ENCODE measurements at places on chromosomes 1 and 21.

DNA sequence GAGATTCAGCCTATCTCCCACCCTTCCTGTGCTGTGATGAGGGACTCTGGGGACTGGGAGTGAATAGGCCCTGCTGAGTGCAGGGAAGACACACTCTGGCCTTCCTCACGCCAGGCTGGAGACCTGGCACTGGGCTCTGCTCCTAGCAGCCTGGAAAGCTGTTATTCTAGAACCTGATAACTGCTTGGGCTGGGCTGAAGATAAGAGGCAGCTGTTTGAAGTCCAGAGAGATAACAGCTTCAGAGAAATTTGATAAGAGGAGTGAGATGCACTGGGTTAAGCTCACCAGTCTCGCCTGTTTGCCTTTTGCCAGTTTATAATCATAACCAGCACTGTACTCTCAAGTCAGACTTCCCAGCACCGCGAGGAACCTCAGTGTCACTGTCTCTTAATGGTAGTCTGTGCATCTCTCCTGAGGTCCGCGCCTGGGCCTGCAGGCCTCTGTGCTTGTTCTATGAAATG is 46.6 kb upstream of the GPR37L1 start:
- no peak for DNase-seq

GRCh38 chr1:53588053-53588779 is 129.0 kb downstream of the DMRTB1 start:
- DNase-seq: no peak

GRCh38 chr1:108816049-108816893 is 40.6 kb downstream of the AKNAD1 start:
- peak; percentile 72 for DNase-seq

- no peak for DNase-seq
These were observed 126.9 kb upstream of the ERRFI1 start for GRCh38 chr1:8152731-8153702.

DNA sequence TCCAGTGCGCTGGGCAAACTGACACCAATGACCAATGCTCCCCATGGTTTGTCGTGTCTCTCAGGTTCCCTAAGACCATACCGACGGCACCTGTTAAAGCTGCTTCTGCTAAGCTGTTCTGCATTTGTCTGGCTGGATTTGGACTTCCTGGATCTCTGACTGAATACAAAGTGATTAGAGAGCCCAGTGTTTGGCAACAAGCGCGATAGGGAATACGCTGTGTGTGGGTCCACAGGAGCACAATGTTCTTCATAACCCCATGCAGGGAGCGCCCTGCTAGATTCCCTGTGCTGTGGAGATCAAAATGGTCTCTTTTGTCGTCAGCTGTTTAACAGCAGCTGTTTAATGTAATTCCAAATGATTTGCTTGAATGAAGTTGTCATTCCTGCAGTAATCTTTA is 26.0 kb upstream of the ESRRG start:
- DNase-seq: no peak
